ENCODE measurements at places on chromosomes 4 and X.
A peak's percentile ranks its signal among the peaks of the same experiment; 100 is the strongest.

GRCh38 chr4:112076919-112077608 is 68.2 kb upstream of the FAM241A start:
- DNase-seq = no peak

DNA sequence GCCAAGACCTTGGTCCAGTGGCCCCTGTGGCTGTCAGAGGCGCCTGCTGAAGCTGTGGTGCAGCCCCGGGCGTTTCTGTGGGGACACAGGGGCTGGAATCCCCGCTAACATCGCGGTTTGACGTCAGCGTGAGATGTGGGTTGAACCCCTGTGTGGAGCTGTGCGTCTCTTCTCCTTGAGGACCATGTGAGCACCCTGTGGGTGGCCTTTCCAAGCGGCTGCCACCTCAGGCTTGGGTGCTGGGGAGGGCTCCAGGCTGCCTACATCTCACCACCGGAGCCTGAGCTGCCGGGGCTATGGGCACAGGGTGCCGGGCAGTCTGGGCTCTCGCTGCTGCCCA is 27.7 kb downstream of the UVSSA start:
- DNase-seq = no peak

DNA sequence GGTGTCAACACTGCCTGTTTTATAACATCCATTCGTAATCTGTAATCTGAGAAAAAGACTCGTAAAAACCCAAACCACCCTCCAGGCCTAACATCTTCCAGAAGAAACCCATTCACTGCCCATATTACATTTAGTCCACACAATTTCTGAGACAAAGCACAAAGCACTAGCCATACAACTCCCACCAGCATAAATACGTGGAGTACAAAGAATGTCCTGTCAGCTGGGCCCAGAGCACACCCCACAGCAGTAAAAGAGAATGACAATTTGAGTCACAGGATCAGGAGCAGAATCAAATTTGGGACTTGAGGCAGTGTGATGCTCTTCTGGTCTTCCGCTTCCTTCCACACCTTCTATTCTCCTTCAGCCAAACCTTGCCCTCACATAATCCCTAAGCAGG is 6.8 kb downstream of the MECP2 start:
- DNase-seq = no peak

DNA sequence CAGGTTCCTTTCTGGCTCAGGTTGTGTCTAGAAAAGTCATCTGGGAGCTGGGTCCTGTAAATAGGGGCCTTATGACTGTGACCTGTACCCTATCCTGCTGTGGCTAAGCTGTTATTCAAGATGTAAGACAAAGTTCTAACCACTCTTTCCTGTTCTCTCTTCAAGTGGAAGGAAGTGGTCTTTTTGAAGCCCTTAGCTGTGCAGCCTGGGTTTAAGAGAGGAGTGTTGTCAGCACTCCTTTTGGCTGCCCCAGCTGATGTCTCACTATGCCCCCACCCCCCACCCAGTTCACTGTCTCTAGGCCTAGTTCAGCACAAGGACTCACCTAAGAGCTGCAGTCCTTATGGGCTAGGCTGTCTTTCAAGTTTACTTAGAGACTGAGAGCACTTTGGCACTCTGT is 1069.5 kb downstream of the FAM133A start:
- DNase-seq = no peak

GRCh38 chr4:153246446-153247115 is 42.3 kb downstream of the TRIM2 start:
- DNase-seq = no peak

GRCh38 chrX:53266914-53267313 is 14.5 kb downstream of the IQSEC2 start:
- DNase-seq = peak; percentile 40

- DNase-seq = no peak
Measured at GRCh38 chr4:3819210-3819919, 53.2 kb downstream of the ADRA2C start.

- DNase-seq = no peak
Measured at GRCh38 chr4:56313132-56313531, 74.2 kb downstream of the AASDH start.

DNA sequence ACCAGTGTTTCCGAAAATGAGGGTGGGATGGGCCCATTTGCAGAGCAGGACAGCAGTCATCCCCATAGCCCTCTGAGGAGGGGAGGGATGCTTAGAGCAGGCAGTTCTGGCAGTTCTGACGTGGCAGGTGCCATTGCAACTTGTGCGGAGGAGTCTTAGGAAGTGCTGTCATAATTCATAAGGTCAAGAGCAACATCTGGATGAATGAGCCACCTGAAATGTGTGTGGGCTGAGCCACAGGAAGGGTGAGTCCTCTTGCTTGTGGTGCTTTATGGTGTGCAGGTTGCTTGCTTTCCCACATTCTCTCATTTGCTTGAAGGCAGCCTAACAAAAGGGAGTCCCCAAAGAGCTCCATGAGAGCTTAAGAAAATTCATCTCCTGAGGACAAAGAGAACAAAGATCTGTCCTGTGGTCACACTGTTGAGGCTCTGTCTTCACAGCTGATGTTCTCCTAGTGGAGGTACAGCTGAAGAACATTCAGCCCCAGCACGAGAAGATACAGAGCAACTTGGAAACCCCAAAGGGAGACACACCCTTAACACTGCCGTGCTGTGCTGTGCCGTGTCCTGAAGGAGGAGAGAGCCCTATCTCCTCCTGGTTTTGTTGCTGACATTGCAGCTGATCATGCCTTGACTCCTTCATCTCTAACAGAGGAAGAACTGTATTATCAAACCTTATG is 60.3 kb downstream of the DLG3 start:
- DNase-seq = no peak

GRCh38 chr4:40122941-40123340 is 66.3 kb downstream of the N4BP2 start:
- no peak for DNase-seq

GRCh38 chr4:89316211-89316610 is 8.6 kb upstream of the GPRIN3 start:
- no peak for DNase-seq

DNA sequence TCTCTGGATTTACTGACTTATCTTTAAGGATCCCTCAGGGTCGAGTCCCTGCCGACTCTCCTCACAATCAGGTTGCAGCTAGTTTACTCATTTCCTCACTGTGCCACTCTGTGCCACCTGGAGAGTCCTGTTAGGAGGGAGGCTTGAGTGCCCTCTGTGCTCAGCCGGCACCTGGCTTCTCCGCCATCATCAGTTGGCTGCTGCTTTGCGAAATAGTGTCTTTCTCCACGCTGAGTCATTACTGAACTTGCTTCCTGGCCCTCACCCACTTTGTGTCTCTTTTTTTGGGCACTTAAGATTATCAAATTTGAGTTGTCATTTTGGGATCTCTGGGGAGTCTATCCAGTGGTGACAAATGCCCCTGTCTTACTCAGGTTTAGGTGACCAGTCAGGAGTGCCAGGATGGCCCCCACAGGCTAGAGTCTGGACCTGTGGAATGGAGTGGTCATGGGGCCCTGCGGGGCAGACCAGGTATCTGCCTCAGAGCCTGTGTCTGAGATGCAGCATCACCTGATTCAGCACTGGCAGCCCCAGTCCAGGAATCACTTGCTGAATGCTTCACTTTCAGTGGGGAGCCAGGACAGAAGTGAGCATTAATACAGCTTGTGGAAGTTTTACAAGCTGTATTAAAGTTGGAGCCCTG is 37.7 kb downstream of the JADE1 start:
- peak; percentile 27 for DNase-seq

DNA sequence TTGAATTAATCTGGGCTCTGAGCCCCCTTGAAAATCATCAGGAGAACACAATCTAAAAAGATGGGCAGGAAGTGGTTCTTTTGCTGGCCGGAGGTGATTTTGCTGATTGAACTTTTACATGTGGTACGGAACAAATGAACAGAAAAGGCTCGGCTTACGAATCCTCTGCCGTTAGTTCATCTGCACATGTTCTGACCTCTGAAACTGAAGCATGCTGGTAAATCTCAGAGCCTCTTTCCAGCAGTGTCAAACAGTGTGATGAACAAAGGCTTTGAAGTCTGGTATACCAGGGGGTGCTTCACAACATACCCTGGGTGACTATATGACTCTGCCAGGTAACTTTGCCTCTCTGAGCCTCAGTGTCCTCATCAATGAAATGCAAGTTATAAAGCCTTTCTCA is 194.2 kb upstream of the C1QTNF7 start:
- DNase-seq = no peak

DNA sequence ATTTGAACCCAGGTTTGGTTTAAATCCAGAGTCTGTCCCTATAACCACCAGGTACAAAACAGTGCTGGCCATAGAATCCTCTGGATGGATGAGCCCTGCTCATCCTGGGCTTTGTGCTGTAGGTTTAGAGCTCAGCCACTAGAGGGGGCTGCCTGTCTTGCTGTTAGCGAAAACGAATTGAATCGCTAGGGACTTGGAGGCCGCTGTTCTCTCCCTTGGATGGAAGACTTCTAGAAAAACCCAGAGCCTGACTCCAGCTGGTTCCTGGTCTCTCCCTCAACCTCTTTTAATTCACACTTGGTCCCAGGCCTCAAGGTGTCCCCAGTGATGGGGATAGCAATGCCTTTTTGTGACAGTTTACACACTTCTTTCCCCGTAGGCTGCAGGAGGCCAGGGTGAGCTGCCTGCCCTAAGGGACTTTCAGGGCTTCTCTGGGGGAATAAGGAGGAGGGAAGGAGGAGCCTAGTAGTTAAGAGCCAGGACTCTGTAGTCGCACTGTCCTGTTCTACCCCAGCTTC is 8.7 kb downstream of the RIPPLY1 start:
- peak; percentile 37 for DNase-seq

GRCh38 chr4:37188100-37188499 is 56.4 kb upstream of the NWD2 start:
- DNase-seq = no peak

DNA sequence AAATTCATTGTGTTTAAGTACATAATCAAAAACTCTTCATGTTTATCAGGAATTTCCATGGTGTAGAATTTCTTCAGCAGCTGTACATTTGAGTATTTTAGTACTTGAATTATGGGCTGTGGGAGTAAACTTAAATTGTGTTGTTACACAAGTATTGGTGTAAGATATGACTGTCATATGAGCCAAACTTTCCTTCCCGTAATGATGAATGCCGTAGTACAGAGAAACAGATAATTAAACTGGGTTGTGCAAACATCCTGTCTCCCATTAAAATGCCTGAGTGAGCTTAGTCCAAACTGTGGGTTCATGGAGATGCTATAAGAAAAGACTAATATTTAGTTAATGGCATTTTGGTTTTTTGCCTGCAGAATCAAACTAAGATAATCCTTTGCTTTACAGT is 159.2 kb downstream of the SLC4A4 start:
- no peak for DNase-seq

DNA sequence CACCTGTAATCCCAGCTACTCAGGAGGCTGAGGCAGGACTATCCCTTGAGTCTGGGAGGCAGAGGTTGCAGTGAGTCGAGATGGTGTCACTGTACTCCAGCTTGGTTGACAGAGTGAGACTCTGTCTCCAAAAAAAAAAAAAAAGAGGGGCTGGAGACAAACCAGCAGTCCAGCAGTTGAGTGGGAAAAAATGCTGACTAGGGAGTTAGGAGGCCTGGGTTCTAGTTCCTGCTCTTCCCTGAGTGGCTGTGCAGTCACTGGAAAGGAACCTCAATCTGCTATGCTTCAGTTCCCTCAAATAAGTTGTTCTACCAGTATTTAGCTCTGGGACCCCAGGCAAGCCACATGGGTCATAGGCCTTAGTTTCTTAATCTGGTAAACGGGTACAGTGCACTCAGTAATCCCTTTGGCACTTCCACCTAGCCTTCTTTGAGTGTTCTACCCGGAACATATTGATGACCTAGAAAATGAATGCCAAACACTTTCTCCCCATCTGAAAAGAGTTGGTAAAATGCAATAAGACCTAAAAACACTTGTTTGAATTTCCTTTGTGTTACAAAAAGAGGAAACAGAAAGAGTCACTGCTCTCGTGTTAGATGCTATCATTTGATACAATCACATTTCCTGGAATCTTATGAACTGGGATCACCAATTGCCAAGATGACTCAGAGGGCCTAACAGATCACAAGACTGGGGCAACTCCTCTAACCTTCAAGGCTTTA is 99.3 kb upstream of the EGFL6 start:
- peak; percentile 83 for DNase-seq

- DNase-seq = no peak
Measured at GRCh38 chr4:183012879-183013729, 86.0 kb upstream of the WWC2 start.

DNA sequence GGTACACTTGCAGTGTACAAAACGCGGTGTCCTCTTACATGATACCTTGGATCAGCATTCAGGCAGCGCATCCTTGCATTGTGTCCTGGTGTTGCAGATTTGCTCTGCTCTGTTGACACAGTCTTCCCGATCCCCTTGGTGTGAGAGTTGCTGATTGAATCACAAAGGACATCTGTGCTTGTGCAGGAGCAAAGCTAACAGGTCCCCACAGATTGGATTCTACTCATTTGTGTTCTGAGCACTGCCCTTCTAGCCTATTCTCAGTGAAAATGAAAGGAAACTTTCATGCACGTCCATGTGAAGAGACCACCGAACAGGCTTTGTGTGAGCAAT is 171.4 kb downstream of the FRMPD4 start:
- DNase-seq = no peak

DNA sequence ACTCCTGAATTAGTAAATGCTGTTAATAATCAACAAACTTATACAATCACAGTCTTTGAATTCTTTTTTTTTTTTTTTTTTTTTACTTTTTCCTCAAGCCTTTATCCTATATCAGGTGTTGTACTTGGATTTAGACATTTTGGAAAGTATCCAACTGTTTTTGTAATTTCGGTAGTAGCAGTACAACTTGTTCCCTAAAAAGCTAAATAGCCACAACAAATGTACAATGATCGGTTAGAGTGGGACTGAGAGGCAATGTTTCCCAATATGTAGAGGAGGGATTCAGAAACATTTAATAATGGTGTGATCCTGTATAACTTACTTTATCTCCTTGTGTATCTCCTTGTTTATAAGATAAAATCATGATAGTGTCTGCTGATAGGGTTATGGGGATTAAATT is 343.1 kb downstream of the GRID2 start:
- DNase-seq = no peak

- no peak for DNase-seq
Measured at GRCh38 chr4:26048950-26049349, 134.9 kb downstream of the SMIM20 start.

DNA sequence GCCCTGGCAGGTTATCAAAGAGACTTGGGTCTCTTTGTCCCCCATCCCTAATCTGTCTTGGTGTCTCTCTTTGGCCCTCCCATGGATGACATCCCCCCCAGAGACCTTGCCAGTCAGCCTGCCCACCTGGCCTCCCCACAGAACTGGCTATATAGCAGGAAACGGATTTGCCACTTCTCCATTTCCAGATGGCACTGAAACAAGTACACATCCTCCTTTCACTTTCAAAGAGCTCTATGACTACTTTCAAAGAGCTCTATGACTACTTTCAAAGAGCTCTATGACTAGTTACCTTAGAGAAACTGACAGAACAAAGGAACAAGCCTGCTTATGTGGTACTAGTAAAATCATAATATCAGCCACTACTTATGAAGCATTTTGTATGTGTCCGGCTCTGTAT is 175.3 kb downstream of the MAML3 start:
- DNase-seq = no peak

- DNase-seq = no peak
Measured at GRCh38 chr4:69759189-69759604, 1.2 kb downstream of the SULT1B1 start.

- no peak for DNase-seq
Measured at GRCh38 chr4:107589269-107589668, 130.8 kb downstream of the PAPSS1 start.

Data from A172 (cell line).